ENCODE measurements at places on chromosomes 5 and 9.

- DNase-seq, result no peak
Measured at GRCh38 chr5:82295144-82295543, 17.0 kb upstream of the RPS23 start.

DNA sequence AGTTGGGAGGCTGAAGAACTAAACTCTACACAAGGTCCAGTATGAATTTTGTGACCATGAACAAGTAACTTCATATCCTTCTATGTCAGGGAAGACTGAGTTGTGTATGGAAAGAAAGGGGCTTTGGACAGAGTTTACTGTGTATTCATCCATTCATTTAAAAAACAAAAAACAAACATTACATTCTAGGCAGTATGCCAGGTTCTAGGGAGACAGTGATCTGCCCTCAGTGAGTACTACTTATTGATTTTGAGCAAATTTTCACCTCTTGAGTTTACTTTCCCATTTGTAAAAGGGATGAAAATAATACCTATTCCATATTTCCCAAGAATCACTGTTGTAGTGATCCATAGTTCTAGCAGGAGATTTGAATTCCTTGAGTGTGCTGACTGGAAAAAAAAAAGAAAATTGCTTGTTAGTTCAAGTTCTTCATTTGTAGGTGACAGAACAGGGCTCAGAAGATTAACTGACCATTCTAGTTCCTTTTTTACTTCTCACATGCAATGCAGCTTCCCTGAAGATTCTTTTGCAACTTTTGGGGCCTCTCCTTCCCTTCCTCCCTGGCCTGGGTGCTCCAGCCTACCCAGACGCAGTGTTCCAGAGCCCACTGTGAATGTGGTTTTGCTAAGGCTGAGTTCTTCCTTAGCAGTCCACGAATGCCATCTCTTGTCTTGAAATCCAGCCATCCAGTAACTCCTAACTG is 2.6 kb upstream of the GAPVD1 start:
- DNase-seq, result no peak

DNA sequence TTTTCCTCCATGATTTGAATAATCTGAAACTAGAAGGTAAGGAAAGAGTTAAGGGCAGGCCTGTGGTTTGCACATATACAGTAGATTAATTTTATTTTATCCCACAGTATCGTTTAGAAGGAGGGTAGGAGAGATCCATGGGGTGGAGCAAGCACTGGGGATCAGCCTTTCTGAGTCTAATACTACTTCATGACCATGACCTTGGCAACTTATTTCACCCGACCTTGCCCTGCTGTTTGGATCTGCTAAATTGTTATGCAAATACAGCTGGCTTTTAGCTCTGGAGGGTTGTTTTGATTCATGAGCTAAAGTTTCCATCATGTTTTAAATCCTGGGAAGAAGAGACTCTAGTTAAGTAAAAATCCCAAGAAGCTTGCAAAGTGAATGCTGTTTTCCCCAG is 864 bp upstream of the GRIN3A start:
- DNase-seq, result no peak

DNA sequence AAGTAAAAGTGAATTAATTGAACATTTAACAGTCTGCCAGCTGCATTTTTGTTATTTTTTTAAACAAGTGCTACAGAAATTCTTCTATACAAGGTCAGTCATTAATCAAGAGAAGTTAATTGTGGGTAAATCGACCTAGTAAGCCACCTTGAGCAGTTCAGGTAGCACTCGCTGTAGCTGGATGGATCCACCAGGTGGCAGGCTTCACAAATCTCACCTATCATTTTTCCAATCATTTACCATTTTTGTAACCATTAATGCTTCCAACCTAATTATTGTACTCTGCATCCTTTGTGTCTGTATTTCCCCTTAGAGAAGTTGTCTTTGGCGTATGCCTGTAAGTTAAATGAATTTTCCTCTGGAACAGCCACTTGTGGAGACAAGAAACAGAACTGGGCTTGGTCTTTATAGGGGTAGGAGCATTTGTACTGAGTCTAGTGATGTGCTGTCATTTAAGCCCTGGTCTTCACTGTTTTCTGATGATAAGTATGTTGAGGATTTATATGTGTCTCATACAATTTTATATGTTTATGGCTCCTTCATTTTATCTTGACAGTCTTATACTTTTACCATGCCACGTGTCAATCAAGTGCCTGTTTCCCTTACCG is 39.5 kb downstream of the CD180 start:
- DNase-seq, result peak; percentile 70

GRCh38 chr5:84478603-84479002 is 93.9 kb upstream of the EDIL3 start:
- no peak for DNase-seq

Data from GM12865 (cell line).